CD8-positive, alpha-beta memory T cell (primary cell): ENCODE measurements at places on chromosomes 16 and 17. TPM values are rescaled to one million over a fixed set of nuclear protein-coding genes. Genes with fewer than 3 reads are reported as not detected.

Gene MT1G
- total RNA-seq: 46.8 TPM

Gene FDXR
- 32.9 TPM for total RNA-seq

Gene C16orf86
- 0.79 TPM for total RNA-seq

Gene CPNE7
- 3.2 TPM for total RNA-seq

Gene TBKBP1
- 6.6 TPM for total RNA-seq

Gene ALOXE3
- total RNA-seq: not detected

- no peak for DNase-seq
- H3K27me3 ChIP-seq: no peaks in the 10 kb centered on the region
- H3K4me1 ChIP-seq: peaks cover 4% of the 10 kb centered on the region
- no peak overlapping the region for H3K4me3 ChIP-seq
Observed at GRCh38 chr17:56653877-56654276, 60.4 kb downstream of the NOG start.

DNA sequence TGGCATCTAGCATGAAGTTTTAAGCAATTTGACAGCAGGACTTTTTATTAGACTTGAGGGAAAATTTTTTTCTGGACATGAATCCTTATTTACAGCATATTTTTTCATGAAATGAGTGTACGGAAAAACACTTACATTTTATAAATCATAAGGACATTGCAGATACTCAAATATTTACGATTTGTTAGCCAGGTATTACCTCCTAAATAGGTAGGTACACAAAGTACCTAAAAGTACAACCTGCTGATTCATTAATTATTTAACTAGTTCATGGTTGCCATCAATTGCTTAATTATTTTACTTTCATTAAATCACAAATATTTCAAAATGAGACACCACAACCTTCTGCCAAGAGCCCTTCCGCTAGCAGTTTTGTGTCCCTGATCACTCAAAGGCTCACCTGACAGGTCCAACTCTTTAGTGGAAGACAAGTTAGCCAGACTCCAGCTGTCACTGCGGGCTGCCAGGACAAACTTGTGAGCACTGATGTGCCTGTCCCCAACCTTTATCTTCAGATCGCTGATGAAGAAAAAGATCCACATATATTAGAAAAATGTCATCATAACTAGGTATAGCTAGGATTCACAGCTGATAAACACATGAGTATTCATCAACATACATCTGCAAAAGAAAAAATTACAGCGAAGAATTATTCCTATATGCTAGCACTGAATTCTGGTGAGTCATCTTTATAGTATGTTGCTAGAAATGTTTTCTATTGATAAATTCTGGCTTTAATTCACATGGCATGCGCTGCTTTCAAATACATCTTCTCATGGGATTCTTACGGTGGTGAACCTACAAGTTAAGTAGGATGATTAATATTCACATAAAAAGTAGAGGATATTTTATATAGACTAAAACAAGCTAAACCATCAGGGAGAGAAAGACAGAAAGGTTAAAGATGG lies 28.2 kb downstream of the ANKFY1 start:
- no peak overlapping the region for H3K27ac ChIP-seq
- peaks cover 14% of the 10 kb centered on the region for H3K36me3 ChIP-seq
- peaks cover 19% of the 10 kb centered on the region for H3K4me1 ChIP-seq

- no peak overlapping the region for H3K27ac ChIP-seq
- no peaks in the 10 kb centered on the region for H3K36me3 ChIP-seq
- H3K4me1 ChIP-seq: no peaks in the 10 kb centered on the region
- DNase-seq: no peak
Observed at GRCh38 chr17:45704251-45704650, 79.9 kb upstream of the CRHR1 start.

DNA sequence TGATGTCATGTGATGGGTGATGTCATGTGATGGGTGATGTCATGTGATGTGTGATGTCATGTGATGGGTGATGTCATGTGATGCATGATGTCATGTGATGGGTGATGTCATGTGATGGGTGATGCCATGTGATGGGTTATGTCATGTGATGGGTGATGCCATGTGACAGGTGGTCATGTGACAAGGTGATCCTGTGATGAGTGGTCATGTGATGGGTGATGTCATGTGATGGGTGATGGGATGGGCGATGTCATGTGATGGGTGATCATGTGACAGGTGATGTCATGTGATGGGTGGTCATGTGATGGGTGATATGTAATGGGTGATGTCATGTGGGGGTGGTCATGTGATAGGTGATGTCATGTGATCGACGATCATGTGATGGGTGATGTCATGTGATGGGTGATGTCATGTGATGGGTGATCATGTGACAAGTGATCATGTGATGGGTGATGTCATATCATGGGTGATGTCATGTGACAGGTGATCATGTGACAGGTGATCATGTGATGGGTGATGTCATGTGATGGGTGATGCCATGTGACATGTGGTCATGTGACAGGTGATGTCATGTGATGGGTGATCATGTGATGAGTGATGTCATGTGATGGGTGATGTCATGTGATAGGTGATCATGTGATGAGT lies 17.2 kb downstream of the CD300LB start:
- H3K4me1 ChIP-seq: no peaks in the 10 kb centered on the region
- H3K27me3 ChIP-seq: peaks cover 5% of the 10 kb centered on the region
- H3K4me3 ChIP-seq: no peak overlapping the region
- DNase-seq: peak; percentile 72

GRCh38 chr16:47043200-47043599 lies 69.7 kb upstream of the DNAJA2 start:
- H3K36me3 ChIP-seq: no peaks in the 10 kb centered on the region
- DNase-seq: no peak
- peaks cover 3% of the 10 kb centered on the region for H3K27me3 ChIP-seq
- no peak overlapping the region for H3K27ac ChIP-seq
- H3K4me1 ChIP-seq: peaks cover 14% of the 10 kb centered on the region
- H3K4me3 ChIP-seq: no peak overlapping the region

DNA sequence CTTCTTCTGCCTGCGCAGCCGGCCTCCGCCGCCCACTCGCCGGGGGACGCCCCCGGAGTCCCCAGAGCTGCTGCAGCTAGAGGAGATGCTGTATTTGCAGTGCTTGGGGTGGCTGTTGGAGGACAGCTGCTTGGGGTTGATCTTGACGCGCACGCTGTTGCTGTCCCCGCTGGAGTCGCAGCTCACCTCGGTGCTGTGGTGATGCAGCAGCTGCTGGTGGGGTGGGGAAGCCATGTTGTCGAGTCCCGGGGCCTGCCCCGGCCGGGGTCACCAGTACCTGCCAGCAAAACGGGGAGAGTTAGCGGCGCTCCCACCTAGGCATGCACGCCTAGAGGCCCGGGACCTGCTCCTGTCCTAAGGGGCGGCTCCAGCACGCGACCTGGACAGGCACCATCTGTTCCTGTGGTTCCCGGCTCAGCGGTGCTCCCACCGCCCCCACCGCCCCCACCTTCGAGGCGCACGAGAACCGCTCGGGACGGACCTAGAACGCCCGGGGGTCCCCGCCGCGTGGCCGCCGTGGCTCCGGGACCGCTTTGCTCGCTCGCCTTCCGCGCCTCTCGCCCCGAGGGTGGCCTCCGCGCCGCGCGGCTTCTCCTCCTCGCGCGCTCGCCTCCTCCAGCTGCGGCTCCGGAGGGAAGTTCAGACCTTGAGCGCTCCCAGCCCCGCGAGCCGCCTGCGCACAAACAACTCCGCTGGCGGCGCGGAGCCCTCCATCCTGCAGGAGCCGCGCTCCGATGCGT lies 863 bp downstream of the ADCY9 start:
- peak overlapping the region; percentile 50 for H3K4me3 ChIP-seq
- H3K27ac ChIP-seq: no peak overlapping the region
- DNase-seq: peak; percentile 23
- peaks cover 36% of the 10 kb centered on the region for H3K4me1 ChIP-seq
- no peaks in the 10 kb centered on the region for H3K36me3 ChIP-seq

DNA sequence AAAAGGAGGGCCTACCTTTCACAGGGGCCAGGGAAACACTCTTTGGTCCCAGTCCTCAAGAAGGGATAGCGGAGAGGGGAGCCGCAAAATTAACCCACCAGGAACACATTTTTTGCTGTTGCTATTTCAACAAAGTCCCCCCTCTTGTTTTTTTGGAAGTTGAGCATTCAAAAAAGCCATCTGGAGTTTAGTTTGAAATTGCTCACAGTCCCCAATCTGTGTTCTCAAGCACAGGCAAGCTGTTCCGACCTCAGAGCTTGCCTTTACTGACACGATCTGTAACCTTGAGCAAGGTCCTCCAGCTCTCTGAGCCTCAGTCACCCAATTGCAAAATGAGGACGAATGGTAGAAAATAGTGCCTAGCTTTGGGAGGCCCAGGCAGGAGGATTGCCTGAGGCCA lies 131.1 kb downstream of the ZNF423 start:
- no peaks in the 10 kb centered on the region for H3K27me3 ChIP-seq
- H3K4me1 ChIP-seq: no peaks in the 10 kb centered on the region
- no peak overlapping the region for H3K27ac ChIP-seq
- DNase-seq: no peak

GRCh38 chr17:75176625-75177024 lies 6.1 kb downstream of the SUMO2 start:
- DNase-seq: no peak
- H3K27ac ChIP-seq: no peak overlapping the region
- no peak overlapping the region for H3K4me3 ChIP-seq
- H3K4me1 ChIP-seq: peaks cover 21% of the 10 kb centered on the region

DNA sequence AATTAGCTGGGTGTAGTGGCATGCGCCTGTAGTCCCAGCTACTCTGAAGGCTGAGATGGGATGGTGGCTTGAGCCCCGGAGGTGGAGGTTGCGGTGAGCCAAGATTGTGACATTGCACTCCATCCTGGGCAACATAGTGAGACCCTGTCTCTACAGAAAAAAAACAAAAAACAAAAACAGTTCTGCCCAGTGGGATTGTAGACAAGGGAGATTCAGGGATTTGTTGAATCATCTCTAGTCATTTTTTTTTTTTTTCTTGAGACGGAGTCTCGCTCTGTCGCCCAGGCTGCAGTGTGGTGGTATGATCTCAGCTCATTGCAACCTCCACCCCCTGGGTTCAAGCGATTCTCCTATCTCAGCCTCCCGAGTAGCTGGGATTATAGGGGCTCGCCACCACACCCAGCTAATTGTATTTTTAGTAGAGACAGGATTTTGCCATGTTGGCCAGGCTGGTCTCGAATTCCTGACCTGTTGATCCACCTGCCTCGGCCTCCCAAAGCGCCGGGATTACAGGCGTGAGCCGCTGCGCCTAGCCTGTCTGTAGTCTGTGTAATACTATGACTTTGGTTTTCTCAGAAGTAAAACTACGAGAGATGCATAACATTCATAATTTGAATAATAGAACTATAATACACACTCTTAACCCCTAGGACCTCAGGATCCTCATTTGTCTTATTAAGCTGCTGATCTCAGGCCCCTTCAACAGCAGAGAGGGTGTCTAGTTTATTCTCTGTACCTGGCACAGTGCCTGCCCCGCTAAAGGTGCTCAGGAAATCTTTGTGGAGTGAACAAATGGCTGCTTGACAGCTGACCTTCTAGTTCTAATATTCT lies 1.4 kb downstream of the TEN1 start:
- H3K36me3 ChIP-seq: no peaks in the 10 kb centered on the region
- no peaks in the 10 kb centered on the region for H3K27me3 ChIP-seq
- peak overlapping the region; percentile 84 for H3K4me3 ChIP-seq
- H3K27ac ChIP-seq: peak overlapping the region; percentile 95

- H3K4me1 ChIP-seq: no peaks in the 10 kb centered on the region
- no peak overlapping the region for H3K4me3 ChIP-seq
- no peaks in the 10 kb centered on the region for H3K27me3 ChIP-seq
- DNase-seq: no peak
- H3K27ac ChIP-seq: no peak overlapping the region
Observed at GRCh38 chr16:86726340-86726739, 148.0 kb downstream of the FOXL1 start.

- H3K27ac ChIP-seq: no peak overlapping the region
- H3K27me3 ChIP-seq: peaks cover 4% of the 10 kb centered on the region
- no peak overlapping the region for H3K4me3 ChIP-seq
- no peaks in the 10 kb centered on the region for H3K36me3 ChIP-seq
- no peaks in the 10 kb centered on the region for H3K4me1 ChIP-seq
- DNase-seq: no peak
Observed at GRCh38 chr17:34609210-34609609, 29.8 kb downstream of the TMEM132E start.

DNA sequence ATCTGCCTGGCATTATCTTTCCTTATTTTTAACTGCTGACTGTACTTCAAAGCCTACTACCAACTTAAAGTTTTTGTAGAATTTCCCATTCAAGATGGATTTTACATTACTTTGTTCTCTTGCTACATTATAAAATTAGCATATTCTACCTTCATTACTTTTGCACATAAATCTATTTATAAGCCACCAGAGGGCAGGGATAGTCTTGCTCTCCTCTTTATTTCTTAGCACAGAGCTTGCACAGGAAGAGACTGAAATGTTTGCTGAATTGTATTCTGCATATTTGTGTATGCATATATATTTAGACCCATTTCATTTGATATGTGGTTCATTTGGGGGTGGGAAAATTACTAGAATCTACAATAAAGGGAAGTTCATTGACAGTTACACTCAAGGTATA lies 108.0 kb downstream of the SKAP1 start:
- no peaks in the 10 kb centered on the region for H3K4me1 ChIP-seq
- no peak overlapping the region for H3K4me3 ChIP-seq
- no peaks in the 10 kb centered on the region for H3K27me3 ChIP-seq
- no peak overlapping the region for H3K27ac ChIP-seq
- H3K36me3 ChIP-seq: no peaks in the 10 kb centered on the region

DNA sequence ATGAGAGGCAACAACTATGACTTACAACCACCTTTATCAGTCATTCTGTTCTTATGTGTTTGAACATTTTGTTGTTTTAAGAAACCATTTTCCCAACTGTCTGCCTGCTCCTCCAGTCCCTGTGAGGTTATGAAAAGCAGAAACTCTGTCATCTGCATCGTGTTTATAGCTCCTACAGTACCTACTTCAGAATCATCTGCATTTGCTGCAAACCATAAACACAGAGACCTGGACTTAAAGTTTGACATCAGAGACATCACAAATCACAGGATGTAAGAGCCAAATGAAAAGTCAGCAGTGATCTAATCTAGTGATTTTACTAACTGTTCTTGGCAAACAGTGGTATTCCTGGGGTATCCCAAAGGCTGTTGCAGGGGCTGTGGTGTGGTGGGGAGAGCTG lies 55.2 kb downstream of the CDH11 start:
- no peak overlapping the region for H3K27ac ChIP-seq
- no peaks in the 10 kb centered on the region for H3K4me1 ChIP-seq
- no peak for DNase-seq
- no peak overlapping the region for H3K4me3 ChIP-seq

GRCh38 chr17:181245-182049 lies at the start of gene DOC2B:
Gene DOC2B (minus strand): TSS chr17:181650. CDS start chr17:181479, 171 bp downstream.
- H3K4me3 ChIP-seq: no peak within 1 kb of the TSS
- DNase-seq: no peak
- no peak within 1 kb of the TSS for H3K27ac ChIP-seq
- H3K27me3 ChIP-seq: peaks cover 16% of the 10 kb centered on the region
- no peaks in the 10 kb centered on the region for H3K36me3 ChIP-seq
- H3K4me1 ChIP-seq: no peaks in the 10 kb centered on the region
